Activated CD4-positive, alpha-beta memory T cell treated with anti-CD3 and anti-CD28 coated beads, Interleukin-2, amount 10 ng/mL, durations not matched to agents 7 days and 5 days (primary cell): ENCODE measurements at places on chromosomes 12 and 14.

GRCh38 chr12:122099856-122100255, 21.3 kb downstream of the MLXIP start:
- no peak for DNase-seq

DNA sequence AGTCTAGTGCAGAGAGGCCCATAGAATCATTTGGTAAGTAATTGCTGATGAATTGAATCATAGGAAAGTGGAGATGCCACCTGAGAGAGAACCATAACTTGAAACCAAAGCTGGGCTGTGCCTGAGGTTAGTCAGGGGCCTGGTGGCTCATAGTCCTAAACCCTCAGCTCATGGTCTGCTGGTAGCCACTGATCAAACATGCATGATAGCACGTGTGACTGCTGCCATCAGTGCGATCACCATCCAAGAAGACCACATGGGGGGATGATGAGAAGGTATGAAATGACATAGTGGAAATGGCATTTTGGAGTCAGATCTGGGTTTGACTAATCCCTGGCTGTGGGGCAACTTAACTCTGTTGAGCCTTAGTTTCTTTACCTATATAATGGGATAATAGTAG, 190.5 kb downstream of the CACNA1C start:
- no peak for DNase-seq

GRCh38 chr12:125996443-125996842, 931.2 kb downstream of the AACS start:
- no peak for DNase-seq

DNA sequence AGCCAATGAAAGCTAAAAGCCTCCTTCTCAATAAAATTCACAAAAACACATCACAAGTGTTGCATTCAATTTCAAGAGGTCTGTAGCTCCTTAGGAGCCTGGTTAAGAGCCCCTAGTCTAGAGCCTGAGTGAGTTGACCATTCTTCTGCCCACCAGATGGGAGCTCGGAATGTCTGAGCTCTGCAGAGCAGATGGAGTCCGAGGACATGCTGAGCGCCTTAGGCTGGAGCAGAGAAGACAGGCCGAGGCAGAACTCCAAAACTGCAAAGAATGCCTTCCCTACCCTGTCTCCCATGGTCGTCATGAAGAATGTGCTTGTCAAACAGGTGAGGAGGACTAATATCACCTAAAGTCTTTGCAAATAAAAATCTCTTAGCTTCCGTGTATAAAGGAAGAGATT, 11.6 kb downstream of the CIPC start:
- no peak for DNase-seq

GRCh38 chr14:84760489-84761126, 769.3 kb upstream of the FLRT2 start:
- no peak for DNase-seq

GRCh38 chr12:82788594-82788993, 101.9 kb downstream of the TMTC2 start:
- DNase-seq = no peak

DNA sequence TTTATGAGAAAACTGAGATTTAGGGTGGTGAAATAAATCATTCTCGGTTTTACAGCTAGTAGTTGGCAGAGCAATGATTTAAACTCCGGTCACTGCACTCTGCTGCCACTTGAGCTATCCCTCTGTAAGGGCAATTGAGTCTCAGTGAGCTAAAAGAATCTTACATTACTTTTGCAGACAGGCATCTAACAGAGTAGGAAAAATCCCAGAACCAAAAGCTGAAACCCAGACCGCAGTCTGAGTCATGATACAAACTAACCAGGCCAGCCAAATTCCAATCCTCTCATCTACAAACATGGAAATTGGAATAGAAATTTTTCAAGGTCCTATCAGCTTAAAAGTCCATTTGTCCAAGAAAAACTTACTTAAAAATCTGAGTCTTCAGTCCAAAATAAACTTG, 73.7 kb downstream of the ANKS1B start:
- no peak for DNase-seq

DNA sequence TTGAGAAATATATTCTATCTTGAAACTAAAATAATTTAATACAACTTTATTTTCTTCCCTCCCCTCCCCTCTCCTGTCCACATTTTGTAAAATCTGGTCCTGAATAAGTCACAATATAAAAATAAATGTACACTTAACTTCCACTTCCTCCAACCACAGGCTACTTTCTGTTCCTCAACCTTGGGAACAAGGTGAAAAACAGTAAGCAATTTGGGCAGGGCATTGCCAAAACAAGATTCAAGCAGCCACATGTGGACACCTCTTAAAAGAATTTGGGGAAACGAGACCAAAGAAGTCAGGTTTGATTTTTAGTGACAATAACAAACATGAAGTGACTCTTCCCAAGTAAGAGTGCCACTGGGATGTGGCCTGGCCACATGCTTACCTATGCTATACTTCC, 115.7 kb downstream of the PTPRQ start:
- no peak for DNase-seq

- no peak for DNase-seq
Observed at GRCh38 chr14:55103971-55104954, 24.8 kb upstream of the LGALS3 start.

- no peak for DNase-seq
Observed at GRCh38 chr12:51813931-51814310, 34.6 kb downstream of the FIGNL2 start.

- DNase-seq = no peak
Observed at GRCh38 chr14:25048170-25049016, 1.6 kb downstream of the STXBP6 start.

GRCh38 chr12:106118381-106119130, 20.2 kb downstream of the NUAK1 start:
- no peak for DNase-seq

DNA sequence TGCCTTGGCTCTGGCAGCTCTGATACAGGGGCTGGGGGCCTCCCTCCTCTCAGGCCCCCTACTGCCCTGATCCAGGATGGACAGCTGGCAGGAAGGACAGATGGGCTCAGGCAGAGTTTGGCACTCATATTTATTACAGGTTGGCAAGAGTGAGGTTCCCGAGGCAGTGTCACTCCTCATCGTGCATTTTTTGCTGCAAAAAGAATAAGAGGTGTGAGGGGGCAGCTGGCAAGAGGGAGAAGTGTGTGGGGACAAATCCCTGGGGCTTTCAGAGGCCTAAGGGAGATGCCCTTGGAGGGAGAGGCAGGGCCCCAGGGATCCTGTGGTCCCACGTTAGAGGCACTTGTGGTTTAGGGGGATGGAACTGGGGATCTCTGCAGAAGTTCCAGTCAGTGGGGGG, 5.0 kb downstream of the CMTM5 start:
- no peak for DNase-seq
